ENCODE measurements at places on chromosomes 1 and 21.

DNA sequence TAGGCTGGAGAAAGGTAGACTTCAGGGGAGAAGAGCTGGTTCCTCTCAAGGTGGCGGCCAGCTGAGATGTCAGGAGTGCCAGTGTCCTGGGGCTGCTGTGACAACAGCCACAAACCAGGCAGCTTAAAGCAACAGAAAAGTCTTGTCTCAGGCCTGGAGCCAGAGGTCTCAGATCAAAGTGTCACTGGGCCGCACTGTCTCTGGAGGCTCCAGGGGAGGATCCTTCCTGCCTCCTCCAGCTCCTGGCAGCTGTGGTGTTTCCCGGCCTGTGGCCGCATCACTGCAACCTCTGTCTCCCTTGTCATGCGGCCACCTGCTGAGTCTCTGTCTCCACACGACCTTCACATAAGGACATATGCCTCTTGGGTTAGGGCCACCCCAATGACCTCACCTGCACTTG lies 24.4 kb upstream of the TSPEAR start:
- no peak for DNase-seq

GRCh38 chr1:54875000-54875399 lies 12.0 kb downstream of the DHCR24 start:
- no peak for DNase-seq

GRCh38 chr1:164771619-164772361 lies 212.8 kb downstream of the PBX1 start:
- DNase-seq: peak; percentile 87

GRCh38 chr1:38466487-38466886 lies 393.1 kb downstream of the RRAGC start:
- no peak for DNase-seq

DNA sequence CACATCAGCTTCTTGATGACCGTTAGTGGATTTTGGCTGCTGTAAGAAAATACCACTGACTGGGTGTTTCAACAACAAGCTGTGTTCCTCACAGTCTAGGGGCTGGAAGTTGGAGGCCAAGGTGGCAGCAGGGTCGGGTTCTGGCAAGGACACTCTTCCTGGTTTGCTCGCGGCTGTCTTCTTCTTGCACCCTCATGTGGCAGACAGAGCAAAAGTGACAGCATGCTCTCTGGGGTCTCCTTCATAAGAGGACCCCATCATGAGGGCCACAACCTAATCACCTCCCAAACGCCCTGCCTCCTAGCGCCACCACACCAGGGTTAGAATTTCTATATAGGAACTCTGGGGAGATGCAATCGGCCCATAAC lies 18.6 kb upstream of the TSPEAR start:
- no peak for DNase-seq

DNA sequence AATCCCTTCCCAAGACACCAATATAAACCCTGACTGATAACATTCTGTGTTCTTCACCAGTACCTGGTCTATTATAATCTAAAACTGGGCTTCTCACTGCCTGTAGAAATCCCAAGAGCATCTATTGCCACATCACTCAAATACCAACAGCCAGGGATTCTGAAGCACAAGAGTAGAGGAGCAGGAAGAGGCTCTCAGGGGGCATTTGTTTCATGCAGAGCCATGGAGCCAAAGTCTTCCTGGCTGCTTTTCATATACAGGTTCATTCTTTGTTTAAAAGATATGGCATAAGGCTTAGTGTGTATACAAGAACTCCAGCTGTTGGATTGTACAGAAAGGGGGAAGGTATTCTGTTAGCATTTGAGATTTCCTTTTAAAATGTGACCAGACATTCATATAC lies 38.2 kb upstream of the USH2A start:
- DNase-seq: peak; percentile 18

GRCh38 chr1:20511518-20512428 lies 3.8 kb upstream of the MUL1 start:
- peak; percentile 37 for DNase-seq

DNA sequence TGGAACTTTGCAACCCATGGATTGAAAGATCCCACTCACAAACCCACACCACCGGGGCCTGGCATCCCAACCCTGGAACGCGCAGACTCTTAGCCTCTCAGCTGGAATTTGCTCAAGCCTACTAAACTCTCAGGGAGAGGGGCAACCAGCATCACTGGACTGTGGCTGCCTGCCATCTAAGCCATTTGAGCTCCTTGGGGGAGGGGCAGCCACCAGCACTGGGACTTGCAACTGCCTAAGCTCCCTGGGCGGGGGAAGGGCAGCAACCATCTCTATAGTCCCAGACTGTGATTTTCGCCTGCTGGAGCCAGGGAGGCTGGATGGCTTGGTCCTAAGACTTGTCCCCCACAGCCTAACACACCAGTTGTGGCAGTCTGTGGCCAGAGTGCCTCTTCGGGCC lies 122.3 kb downstream of the SNX7 start:
- DNase-seq: no peak

DNA sequence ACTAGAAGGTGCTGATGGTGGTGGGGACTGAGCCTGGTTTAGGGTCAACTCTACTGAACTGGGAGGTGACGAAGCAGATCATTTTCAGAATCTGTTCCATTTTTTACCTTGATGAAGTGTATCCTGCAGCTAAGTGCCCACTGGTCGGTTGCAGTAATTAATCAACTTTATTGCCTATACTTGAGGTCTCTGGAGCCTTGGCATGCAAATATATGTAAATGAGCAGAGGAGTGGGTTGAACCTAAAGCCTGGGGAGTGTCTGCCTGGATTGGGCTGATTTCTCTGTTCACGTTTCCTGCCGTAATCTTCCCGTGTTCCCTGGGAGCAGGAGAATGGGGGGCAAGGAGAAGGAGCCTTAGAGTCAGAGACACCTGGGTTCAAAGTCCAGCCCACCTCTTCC lies 286.8 kb downstream of the PTPRU start:
- no peak for DNase-seq

DNA sequence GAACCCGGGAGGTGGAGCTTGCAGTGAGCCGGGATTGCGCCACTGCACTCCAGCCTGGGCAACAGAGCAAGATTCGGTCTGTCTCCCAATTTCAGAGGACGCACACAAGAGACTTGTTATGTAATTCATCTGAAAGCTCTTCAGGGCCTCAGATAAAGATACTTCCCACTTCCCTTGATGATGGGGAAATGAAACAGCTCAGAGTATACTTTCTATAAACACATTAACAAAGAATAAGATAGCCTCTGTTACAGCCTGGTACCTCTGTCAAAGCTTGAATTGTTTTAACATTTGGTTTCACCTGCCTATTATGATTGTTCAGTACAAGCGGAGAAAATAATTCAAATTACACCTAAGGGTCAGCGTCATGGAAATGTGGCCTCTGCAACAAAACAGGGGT lies 622.9 kb upstream of the ADGRL4 start:
- DNase-seq: no peak

DNA sequence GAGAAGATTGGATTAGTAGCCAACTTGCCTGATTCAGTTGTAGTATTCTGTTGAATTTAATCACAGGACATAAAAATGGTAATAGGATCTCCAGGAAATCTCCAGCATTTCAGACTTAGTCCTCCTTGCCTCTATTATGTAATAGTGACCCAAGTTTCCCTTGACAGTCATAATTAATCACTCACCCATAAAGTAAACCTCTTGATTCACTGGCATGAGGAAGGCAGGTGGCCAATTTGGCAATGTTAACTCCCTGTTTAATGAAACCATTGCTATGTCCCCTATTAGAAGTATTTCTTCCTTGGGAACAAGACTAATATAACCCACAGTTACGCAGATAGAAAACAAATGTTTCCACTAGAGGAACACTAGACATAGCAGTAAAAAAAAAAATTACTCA lies 604.8 kb upstream of the CXADR start:
- DNase-seq: peak; percentile 19

DNA sequence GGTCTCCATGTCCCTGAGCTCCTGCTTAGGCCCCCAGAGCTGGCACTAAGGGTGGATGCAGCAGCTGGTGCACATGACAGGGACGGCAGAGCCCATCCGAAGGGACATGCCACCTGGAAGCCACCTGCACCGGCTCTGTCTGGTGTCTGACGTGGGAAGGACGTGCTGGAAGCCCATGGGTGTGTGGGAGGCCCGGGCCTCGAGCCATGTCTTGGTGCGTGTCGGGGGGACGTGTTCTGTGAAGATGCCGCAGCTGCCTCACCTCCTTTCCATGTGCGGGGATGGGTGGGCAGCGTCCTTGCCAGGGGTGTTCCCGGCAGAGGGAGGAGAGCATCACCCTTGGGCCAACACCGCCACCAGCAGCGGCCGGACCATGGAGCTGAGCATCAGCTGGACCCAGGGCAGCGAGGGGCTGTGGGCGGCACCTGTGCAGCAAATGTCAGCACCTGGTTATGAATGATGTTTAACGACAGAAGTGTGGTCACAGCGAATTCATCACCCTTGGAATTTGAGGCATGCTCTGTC lies 15.5 kb upstream of the POFUT2 start:
- no peak for DNase-seq

DNA sequence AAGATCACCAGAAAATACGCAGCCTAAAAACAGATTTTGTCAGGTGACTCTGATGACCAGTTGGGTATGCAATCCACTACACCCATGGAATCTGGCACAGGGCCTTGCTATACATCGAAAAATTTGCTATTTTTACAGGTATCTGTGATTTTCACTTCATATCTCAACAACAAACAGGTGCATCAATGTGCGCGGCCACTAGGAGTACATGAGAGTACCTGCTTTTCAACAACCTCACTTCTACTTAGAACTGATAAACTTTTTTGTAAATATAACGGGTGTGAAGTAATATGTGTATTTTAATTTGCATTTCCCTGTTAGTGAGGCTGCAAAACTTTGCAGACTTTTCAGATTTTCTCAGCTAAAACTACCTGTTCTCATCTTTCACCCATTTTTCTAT lies 80.8 kb downstream of the SLC45A1 start:
- DNase-seq: no peak

DNA sequence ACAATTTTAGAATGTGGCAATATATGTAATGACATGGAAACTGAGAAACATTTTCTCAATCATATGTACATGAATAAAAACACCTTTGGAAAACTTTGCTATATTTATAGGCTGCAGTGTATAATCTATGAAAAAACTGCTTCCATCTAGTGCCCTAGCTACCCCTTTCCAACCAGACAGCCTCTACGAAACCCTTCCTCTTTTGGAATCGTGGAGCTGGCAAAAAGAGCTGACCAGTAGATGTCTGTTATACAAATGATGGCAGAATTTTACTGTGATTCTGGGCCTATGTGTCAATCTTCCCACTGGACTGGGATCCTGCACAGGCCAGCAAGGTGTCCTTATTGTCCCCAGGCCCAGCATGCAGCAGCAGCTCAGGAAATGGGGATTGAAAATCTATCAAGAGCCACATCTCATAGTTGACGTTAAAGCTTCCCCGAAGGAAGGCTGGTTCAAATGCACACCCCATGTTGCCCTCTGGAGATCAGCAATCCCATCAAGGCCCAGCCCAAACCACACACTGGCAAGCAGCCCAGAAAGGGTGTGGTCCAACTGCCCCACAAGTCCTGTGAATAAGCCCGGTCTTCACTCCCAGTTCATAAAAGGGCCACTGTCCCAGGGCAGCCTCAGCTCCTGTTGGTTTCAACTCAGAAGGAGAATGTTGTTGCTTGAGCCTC lies 8.8 kb upstream of the FAM20B start:
- peak; percentile 75 for DNase-seq

DNA sequence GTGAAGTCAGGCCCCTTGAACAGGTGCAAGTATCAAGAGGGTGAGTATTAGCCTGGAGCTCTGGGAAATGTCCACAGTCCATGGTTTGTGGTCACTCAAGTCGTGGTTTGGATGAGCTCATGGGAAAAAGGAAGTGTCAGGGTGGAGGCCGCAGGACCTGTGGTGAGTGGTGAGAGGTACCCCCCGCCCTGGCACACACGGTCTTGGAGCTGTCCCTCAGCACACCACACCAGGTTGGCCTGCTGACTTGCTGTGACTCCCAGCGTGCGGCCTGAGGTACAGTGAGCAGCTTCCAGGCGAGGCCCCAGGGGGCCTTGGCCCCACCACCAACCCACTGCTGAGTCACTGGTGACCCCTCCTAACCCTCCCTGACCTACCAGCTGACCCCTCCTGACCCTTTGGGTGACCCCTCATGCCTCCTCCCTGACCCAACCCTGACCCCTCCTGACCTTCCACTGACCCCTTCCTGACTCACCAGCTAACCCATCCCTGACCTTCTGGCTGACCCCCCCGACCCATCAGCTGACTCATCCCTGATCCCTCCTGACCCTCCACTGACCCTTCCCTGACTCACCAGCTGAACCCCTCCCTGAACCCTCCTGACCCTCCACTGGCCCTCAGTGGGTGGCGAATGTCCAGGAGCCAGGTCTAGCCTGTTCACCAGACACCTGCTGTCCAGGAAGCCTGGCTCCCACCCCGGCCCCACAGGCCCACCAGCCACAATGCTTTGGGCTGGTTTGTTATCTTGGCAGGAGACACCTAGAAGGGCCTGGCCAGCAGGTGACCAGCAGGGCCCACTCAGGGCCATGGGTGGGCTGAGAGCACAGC lies 34.8 kb upstream of the RNF187 start:
- DNase-seq: no peak

DNA sequence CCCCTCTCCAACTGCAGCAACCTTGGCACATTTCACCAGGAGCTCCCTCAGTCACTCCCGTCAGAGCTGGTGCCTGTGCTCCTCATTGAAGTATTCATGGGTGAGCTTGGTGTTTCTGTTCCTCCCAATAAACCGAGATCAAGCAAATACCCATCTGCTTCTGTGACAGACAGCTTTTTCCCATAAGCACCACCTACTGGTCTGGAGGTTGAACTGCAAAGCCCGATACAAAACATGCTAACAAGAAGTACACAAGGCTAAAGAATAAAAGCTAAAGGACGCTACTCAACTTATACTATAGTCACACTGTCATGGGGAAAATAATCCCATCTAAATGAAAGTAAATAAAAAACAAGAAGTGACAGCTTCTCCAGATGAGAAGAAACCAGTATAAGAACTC lies 111.9 kb upstream of the C21orf91 start:
- no peak for DNase-seq

DNA sequence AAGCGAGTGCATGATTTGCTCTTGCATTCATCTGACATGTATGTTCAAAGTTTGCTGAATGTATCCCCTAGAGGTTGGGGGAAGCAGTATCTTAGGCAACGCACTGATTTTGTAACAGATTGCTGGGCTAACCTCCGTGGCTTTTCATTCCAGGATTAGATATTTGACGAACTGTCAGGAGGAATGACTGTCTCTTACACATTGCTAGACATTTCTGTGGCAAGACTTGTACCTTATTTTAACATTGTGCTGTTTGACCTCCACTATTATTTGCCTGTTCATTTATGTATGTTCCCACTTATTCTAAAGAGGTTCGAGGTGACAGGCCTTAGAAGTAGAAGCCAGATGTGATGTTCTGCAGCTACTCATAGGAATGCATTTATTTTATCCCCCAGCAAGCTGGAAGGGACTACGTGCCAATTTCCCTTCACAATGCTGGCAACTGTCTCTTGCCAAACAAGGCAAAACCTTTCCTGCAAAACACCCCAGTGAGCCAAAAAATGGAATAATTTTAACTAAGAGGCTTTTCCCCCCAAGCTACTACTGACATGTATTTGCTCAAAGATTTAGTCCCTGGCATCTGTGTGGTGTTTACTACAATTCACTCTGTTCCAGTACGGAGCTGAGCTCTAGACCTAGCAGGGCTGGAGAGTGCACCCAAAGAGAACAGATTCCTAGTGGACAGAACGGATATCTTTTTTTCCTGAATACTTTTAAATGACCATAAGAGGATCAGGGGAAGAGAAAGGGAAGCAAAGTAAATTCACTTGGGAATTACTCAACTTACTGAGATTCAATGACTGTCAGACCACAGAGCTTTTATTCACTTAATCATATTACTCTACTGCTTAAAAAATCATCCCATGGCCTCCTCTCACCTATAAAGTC lies 646.2 kb downstream of the SMYD3 start:
- DNase-seq: peak; percentile 94

GRCh38 chr1:25581764-25582163 lies 34.8 kb upstream of the MAN1C1 start:
- DNase-seq: no peak

- no peak for DNase-seq
Measured at GRCh38 chr1:5949085-5949760, 43.0 kb downstream of the NPHP4 start.

Measured in fibroblast of skin of right quadriceps (primary cell).